ENCODE measurements at places on chromosomes 5 and 9.

DNA sequence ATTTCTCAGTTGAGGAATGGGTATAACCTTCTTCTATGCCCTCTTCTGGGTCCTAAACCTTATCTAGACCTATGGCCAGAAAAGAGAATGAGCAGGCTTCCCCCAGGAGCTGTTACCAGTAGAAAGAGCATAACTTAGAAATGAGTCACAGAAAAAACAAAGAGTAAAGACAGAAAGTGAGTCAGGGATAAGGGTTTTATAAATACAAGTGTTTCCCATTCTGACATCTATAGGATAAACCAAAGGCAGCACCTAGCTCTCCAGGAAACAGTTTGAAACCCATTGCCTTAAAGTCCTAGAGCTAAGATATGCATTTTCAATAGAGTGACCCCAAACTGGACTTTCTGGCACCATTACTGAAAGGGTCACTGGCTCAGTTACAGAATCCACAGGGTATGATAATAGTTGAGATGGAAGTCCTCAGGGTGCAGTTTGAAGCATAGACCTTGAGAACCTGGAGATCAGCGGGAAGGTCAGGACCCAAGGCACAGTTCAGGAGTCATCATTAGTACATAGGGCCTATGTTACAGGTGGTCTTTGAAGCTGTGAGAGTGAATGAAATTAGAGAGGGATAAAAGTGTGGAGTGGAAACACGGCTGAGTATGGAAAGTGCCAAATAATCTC, 42.7 kb upstream of the LIFR start:
- DNase-seq: no peak

GRCh38 chr5:82807021-82807420, 270.2 kb downstream of the TMEM167A start:
- no peak for DNase-seq

GRCh38 chr9:125532812-125533594, 174.0 kb downstream of the MAPKAP1 start:
- DNase-seq: no peak

DNA sequence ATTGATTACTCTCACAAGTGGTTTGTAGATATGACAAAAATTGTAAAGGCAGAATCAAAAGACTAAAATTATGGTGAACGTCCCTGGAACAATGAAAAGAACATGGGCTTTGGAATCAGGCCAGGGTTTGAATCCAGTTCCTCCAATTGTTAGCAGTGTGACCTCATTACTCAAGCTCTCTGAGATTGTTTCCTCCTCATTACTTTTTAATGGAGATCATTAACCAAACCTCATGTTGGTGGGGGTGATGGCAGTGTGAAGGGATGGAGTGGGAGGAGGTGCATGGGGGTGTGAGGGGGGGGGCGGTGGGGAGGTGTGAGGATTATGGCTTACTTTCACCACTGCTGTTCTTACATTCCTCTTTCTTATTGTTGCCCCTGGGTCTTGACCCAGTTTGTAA, 44.1 kb upstream of the FOXE1 start:
- no peak for DNase-seq

DNA sequence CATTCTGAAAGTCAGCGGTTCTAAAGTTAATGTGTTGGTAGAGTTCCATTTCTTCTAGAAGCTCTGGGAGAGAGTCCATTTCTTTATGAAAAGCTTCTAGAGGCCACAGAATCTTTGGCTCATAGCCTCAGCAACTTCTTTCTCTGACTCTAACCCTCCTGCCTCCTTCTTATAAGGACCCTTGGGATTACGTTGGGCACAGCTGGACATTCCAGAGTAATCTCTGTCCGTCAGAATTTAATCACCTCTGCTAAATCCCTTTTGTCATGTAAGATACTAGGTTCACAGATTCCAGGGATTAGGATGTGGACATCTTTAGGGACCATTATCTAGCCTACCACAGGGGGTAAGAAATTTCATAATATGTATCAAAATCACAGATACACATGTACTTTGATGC, 22.6 kb upstream of the ANKDD1B start:
- no peak for DNase-seq

- DNase-seq: no peak
These were observed 66.6 kb downstream of the SH3TC2 start for GRCh38 chr5:148996270-148996669.

GRCh38 chr5:146731909-146732659, 146.5 kb downstream of the PPP2R2B start:
- no peak for DNase-seq

- no peak for DNase-seq
These were observed 14.1 kb upstream of the CARD19 start for GRCh38 chr9:93081931-93082330.

- no peak for DNase-seq
These were observed 13.3 kb upstream of the FEM1C start for GRCh38 chr5:115557667-115558387.

GRCh38 chr9:130172161-130172857, at the start of gene NCS1:
Gene NCS1 (plus strand): TSS chr9:130172404. CDS start chr9:130172664, 260 bp downstream.
- DNase-seq: no peak

- no peak for DNase-seq
These were observed 117.0 kb upstream of the GHR start for GRCh38 chr5:42306287-42306686.

DNA sequence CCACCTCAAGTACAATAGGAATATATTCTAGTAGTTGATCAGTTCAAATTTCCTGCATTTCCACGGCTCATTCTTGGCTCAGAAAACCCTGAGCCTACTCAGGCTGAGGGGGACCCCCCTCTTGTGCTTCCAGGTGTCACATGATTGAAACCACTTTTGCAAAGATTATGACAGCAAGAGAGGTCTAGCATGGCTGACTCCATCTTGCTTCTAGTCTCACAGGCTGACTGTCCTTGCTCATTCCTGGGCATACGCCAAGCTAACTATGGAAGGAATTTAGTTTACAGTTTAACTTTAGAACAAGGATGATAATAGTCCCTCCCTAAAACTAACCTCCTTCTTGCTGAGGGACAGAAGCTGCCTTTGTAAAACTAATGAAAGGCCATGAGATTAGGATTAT, 154.1 kb downstream of the SNX18 start:
- DNase-seq: no peak

- DNase-seq: no peak
These were observed 218.3 kb downstream of the MEF2C start for GRCh38 chr5:88664645-88665044.

- no peak for DNase-seq
These were observed 99.6 kb upstream of the SPEF2 start for GRCh38 chr5:35518104-35518503.

DNA sequence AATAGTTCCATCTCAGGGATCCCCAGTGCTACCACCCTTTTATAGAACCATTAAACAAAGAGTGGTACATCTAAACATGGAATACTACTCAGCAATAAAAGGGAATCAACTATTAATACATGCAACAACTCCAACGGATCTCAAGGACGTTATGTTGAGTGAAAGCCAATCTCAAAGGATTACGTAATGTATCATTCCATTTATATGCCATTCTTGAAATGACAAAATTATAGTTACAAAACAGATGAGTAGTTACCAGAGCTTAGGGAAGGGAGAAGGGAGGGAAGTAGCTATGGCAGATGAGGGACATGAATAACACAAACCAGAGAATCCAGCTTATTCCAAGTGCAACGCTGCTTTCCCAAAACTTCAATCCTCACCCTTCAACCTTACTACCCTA, 69.5 kb downstream of the ACTL7B start:
- DNase-seq: no peak

- no peak for DNase-seq
These were observed 250.0 kb upstream of the MPDZ start for GRCh38 chr9:13529321-13530104.

GRCh38 chr9:37421914-37422288, 595 bp upstream of the GRHPR start:
- DNase-seq: no peak

GRCh38 chr5:175840050-175840841, 31.1 kb upstream of the CPLX2 start:
- no peak for DNase-seq

All from NK-92 treated with Interleukin-12 subunit alpha and Interleukin-12 subunit beta, amount 100 ng/mL, for 24 hours (cell line).